Fibroblast of skin of abdomen (primary cell): ENCODE measurements at places on chromosomes 4 and X.

DNA sequence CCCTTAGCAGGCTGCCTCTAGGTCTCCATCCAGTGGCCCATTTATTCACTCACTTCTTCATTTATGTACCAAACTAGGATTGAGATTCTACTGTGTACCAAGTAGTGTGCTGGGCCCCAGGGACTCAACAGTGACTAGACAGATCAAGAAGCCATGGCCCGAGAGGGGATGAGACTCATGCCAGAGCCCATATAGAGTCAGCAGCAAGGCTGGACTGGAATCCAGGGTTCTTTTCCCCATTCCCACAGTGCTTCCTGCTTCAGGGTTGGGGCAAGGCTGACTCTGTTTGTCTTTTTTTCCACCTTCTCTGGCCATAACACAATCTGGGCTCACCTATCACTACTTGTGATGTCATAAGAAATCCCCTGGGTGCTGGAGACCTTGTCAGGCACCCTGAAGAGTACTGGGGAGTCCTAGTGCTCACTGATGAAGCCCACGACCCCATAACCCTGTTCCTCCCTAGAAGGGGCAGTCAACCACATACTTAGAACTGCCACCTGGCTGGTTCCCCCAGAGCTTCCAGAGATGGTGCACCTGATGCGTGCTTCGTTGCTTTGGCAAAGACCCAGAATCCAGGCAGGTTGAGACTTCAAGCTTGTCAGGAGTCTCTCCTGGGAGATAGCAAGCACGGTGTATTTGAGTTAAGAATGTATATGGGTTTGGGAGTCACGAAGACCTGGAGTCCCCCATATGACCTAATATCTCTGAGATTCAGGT is 6.2 kb downstream of the RTL5 start:
- DNase-seq: no peak

GRCh38 chrX:3290561-3290960 is 55.9 kb downstream of the MXRA5 start:
- no peak for DNase-seq

GRCh38 chrX:100477958-100478357 is 67.9 kb upstream of the PCDH19 start:
- no peak for DNase-seq

GRCh38 chr4:186348433-186348832 is 82.4 kb downstream of the F11 start:
- no peak for DNase-seq

GRCh38 chr4:187714957-187715356 is 280.6 kb upstream of the ZFP42 start:
- DNase-seq: no peak
